ENCODE measurements at places on chromosomes 1 and 21.

DNA sequence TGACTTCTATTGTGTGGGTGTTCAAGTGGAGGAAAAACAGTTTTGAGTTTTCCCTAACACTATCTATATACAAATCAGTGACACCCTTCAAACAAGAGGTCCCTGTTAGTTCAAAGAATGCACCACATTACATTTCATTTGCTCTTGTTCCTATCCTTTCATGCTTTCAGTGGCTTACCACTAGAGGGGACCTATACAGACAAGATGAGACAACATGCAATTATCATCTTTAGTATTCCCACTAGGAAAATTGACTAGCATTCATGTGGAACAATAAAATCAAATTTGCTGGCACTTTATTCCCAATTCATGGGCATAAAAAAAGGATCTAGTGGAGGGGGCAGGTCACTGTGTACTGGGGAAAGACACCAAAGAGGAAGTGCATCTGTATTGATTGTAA, 13.3 kb upstream of the SIPA1L2 start:
- DNase-seq, result no peak

DNA sequence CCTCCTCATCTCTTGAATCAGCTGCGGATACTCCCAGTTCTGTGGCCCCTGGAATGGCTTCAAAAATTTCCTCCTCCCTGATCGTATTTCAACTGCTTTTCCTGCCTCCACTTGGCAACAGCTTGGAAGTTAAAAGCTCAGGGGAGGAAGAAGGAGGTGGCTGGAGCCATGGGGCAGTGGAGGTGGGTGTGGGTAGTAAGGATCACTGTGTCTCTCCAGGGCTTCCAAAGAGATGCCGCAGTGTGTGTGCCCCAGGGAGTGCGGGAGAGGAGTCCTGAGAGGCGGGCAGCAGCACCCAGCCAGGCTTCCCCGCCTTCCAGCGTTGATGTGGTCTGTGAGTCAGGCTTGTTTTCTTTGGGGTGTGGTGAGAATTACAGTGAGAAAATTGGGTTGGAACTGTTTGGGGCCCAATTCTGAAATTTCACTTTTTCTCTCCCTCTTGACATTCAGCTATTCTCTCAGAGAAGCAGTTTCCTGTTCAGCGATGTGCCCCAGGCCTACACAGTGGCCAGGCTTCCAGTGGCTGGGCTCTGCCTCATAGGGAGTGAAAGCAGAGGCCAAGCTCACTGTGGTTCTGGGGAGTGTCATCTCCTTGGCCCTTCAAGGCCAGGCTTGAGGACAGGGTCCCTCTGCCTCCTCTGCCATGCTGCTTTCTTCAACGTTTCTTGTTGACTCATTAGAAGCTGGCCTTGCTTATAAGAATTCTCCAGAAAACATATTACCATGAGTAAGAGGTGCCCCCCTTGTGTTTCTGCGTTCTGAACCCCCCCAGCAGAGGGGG, 69.0 kb downstream of the PGM1 start:
- DNase-seq, result no peak

GRCh38 chr21:17900281-17900989, 81.3 kb upstream of the C21orf91 start:
- DNase-seq, result no peak

GRCh38 chr1:236137285-236137852, 5.0 kb upstream of the GPR137B start:
- DNase-seq, result no peak

DNA sequence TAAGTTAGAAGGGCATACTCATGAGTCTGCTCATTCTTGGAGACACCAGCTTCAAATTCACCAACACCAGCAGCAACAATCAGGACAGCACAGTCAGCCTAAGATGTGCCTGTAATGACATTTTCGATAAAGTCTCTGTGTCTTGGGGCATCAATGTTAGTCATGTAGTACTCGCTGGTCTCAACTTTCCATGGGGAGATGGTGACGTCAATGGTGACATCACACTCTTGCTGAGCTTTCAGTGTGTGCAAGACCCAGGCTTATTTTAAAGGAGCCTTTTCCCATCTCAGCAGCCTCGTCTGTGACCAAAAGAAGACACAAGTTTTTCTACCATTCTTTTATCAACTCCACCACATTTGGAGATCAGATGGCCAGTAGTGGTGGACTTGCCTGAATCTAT, 75.5 kb downstream of the SERINC2 start:
- DNase-seq, result no peak

- no peak for DNase-seq
Observed at GRCh38 chr1:241749041-241749944, 97.2 kb downstream of the WDR64 start.

- no peak for DNase-seq
Observed at GRCh38 chr1:56017336-56017735, 562.0 kb downstream of the PLPP3 start.

GRCh38 chr1:246824541-246824940, 100.3 kb downstream of the SCCPDH start:
- no peak for DNase-seq

- no peak for DNase-seq
Observed at GRCh38 chr1:25907601-25908000, 1.4 kb upstream of the STMN1 start.

DNA sequence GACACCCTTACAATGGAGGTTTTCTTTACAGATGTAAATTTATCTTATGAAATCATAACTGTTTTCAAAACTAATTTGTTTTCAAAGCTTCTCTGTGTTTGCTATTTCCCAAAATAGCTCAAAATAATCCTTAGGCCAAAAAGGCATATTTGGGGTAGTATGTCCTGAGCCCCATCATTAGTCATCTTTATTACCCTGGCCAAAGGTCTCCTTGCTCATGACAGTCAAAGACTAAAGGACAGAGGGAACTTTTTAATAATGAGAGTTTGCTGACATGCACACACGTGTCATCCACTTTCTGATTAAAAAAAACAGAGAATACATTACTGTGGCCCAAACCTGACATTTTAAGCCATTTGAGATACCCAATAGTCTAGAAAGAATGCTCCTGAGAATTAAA, 221.9 kb upstream of the DUSP10 start:
- no peak for DNase-seq

DNA sequence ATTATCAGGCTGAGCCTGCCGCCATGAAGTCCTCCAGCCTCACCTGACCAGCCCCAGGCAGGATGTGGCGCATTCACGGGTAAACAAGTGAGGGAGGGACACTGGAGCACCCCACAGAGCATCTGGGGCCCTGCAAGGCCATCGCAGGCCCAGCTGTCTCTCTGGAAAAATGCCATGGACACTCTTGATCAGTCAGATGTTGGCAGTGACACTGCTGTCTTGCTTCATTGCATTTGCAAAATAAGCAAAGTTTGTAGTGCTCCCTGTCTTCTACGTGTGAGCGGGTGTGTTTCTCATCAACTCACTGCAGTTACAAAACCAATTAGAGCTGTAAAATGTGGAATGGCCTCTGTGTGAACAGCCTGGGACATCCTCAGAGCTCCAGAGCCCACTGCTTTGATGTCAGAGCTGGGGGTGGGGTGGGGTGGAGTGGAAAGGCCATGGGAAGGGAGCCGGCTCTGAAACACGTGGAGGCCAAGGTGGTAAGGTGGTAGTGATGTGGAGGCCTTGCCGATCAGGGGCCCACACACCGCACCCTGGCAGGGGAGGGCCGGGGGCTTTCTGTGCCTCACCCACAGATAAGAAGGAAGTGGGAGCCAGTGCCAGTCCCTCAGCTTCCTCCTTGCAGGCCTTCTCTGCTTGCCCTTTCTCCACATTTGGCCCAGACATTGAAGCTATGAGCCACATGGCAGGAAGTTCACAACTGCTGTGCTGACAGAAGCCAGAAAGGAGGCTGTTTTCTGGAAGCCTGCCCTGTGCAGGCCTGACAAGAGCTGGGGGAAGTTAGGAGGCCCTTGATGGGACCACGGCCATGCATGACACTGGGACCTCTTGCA, 254.9 kb downstream of the RHOU start:
- no peak for DNase-seq

DNA sequence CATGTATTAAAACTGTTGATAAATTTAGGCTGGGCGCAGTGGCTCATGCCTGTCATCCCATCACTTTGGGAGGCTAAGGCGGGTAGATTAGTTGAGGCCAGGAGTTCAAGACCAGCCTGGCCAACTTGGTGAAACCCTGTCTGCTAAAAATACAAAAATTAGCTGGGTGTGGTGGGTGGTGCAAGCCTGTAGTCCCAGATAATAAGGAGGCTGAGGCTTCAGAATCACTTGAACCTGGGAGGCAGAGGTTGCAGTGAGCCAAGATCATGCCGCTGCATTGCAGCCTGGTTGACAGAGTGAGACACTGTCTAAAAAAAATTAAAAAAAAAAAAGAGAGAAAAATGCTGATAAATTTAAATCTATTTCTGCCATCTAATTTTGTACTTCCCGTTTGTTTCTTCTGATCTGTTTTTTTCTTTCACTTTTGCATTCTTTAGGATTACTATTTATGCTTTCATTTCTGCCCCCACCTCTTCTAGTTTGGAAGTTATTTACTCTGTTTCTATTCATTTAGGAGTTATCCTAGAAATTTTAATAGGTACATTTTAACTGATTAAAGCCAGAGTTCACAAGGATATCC, 3.2 kb upstream of the DENND1B start:
- no peak for DNase-seq

DNA sequence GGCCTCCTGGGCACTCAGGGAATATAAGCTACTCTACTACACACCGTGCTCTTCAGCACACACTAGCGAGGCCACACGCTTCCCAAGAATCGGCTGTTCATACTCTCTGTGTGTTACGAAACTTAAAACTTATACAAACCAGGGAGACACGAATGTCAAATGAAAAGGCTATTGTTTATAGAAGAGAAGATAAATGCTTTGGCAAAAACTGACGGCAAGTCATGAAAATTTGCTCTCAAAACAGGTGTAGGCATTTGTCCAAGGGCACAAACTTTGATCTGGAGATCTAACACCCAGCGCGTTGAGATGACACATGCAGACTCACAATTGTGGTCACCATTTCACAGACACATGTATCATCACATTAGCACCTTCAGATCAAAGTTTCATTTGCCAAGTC, 46.1 kb downstream of the USP48 start:
- DNase-seq, result no peak

DNA sequence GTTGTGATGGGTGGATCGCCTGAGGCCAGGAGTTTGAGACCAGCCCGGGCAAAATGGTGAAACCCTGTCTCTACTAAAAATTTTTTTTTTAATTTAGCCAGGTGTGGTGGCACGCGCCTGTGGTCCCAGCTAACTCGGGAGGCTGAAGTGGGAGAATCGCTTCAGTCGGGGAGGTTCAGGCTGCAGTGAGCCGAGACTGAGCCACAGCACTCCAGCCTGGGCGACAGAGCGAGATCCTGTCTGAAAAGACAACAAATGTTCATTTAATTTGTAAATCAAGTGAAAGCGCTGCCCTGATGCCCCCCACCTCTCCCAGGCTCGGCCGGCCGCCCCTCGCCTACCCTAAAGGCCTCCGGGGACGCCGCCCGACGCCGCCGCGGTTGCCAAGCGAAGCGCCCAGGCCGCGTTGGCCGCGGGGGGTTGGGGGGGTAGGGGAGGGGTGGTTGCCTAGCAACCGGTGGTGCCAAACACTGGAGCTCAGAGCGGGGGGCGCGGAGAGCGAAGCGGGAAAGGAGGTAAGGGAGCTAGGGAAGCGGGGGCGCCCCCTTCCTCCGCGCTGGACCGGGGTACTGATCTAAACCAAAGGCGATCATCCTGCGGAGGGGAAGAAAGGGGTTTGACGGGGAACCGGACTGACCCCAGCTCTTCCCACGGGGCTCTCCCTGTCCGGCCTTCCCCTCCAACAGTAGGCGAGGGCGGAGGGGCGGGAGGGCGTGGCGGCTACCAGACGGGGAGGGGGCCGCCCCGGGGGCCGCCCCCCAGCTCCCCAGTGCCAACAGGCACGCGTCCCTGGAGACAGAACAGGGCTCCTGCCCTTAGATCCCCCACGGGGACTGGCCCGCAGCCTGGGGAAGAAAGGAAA, at the start of gene TEKT2:
TEKT2 (plus strand) TSS at position 460 of the 862 bp plus-strand sequence. CDS start 828 bp downstream, outside the sequence.
- no peak for DNase-seq

DNA sequence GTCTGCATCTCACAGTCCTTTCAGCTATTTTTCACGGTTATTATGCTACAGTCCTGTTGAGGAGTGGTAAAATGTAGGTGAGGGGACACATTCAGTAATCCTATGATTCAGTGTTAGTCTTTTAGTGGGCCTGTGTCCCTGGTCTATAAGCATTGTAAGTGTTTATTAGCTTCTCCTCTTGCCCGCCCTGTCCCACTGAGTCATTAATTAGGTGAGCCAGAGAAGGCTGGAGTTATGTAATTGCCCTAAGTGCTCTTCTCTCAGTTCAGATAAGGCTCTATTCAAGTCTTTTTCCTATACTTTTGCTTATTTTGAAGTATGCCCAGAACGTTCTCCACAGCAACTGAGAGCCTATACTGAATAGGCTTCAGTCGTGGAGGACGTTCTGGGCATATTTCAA, 76.3 kb upstream of the ZRANB2 start:
- no peak for DNase-seq

DNA sequence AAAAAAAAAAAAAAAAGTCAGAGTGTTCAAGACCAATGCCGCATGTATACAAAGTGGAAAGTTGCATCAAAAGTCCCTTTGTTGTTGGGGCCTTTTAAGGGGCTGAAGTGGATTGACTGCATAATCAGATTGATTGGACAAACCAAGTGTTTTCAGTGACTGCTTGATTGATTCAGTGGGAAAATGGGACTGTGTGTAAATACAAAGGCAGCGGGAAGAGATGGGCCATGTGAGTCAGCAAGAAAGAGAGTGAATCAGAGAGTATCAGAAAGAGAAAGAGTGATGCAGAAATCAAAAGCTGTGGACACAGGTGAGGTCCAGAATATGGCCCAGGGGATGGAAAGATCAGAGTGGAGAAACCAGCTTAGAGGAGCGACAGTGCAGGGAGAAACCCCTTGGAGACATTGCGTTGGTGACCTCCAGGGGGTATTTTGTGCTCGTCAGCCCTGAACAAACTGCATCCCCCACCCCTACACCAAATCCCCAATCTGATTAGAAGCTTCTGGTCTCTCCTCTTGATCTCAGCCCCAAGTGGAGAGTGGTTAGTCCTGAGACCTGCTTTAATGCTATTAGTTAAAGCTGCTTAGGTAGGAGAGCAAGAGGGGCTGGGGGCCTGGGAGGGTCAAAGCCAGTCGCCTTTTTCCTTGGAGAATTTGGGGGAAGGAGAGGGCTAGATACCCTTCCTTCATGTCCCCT, 5.1 kb upstream of the ETV3L start:
- no peak for DNase-seq

- no peak for DNase-seq
Observed at GRCh38 chr1:30473922-30474817, 249.2 kb downstream of the MATN1 start.

DNA sequence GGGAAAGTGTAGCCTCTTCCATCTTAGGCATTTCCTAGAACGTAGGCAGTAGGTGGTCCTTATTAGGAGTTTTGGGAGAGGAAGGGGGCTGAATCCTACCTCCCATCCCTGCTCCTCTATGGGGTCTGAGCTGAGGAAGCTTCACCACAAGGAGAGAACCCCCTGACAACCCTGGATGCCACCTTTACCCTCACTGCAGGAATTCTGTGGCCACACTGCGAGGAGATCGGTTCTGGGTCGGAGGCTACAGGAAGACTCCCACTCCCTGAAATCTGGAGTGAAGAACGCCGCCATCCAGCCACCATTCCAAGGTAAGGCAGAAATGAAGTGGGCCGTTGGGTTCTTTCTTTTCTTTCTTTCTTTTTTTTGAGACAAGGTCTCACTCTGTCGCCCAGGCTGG, 1.5 kb downstream of the MX1 start:
- DNase-seq, result no peak

GRCh38 chr1:114154146-114154962, 685 bp upstream of the SYT6 start:
- no peak for DNase-seq
